ENCODE measurements at places on chromosomes 1 and 21. TPM values are rescaled to one million over a fixed set of nuclear protein-coding genes. Genes with fewer than 3 reads are reported as not detected.

GRCh38 chr1:186839041-186839400, 10.3 kb downstream of the PLA2G4A start:
- no peak for DNase-seq

- no peak for DNase-seq
These were observed 16.6 kb upstream of the DR1 start for GRCh38 chr1:93328809-93329760.

- DNase-seq: no peak
These were observed 451.2 kb upstream of the ADGRL4 start for GRCh38 chr1:79457562-79458224.

SAMSN1 gene
- 0.56 TPM for total RNA-seq

LAMC2 gene
- total RNA-seq: 31.2 TPM

DNA sequence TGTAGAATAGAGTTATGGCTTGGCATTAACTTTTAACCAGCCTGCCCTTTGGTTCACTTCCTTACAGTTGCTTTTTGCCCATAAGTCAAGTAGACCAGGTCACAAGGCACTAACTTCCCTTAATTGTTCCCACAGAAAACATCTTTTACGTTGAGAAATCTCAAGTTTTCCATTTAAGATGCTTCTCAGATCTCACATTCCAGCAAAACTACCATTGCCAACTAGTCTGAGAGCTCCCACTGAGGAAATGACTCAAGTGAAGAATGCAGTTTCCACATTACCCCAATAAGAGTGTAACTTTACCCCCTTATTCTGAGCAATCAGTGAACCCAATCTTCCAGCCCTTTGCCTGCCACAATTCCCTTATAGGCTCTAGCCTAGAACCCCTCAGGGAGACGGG, 502.2 kb upstream of the OLFM3 start:
- DNase-seq: no peak

COL8A2 gene
- total RNA-seq: 1.8 TPM

DNA sequence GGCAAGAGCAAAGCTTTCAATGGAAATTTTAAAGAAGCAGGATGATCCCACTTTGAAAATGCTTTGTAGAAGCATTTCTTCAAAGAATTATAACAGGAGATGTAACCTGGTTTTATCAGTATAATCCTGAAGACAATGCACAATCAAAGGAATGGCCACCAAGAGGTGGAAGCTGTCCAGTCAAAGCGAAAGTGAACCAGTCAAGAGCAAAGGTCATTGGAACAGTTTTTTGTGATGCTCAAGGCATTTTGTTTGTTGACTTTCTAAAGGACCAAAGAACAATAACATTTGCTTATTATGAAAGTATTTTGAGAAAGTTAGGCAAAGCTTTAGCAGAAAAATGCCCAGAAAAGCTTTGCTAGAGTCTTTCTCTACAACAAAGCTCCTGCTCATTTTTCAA, 5.5 kb upstream of the CD84 start:
- DNase-seq: no peak

Measured in pancreas (tissue), 10 donors.